Activated T-cell treated with anti-CD3 and anti-CD28 coated beads, Interleukin-2, amount 50 U/mL, for 72 hours (primary cell): ENCODE measurements at places on chromosomes 11 and 22.

GRCh38 chr11:111320728-111321568, 22.6 kb downstream of the POU2AF3 start:
- DNase-seq: no peak

GRCh38 chr11:8220261-8221045, 43.2 kb downstream of the LMO1 start:
- DNase-seq: no peak

DNA sequence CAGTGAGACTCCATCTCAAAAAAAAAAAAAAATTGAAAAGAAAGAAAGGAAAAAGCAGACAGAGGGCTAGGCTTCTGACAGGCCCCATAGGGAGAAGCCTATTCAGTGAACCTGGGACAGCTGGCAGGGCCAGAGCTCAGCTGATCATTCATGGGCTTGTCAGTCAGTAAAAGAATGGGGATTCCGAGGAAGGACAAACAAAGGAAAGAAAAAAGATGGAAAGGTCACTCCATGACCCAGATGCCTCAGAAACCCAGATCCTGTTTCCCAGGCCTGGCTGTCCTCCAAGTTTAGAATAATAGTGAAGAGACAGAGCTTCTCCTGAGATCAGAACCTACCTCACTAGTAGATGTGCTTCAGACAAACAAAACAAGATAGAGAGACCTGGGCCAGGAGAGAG, 34.3 kb upstream of the ASPHD2 start:
- DNase-seq: no peak

DNA sequence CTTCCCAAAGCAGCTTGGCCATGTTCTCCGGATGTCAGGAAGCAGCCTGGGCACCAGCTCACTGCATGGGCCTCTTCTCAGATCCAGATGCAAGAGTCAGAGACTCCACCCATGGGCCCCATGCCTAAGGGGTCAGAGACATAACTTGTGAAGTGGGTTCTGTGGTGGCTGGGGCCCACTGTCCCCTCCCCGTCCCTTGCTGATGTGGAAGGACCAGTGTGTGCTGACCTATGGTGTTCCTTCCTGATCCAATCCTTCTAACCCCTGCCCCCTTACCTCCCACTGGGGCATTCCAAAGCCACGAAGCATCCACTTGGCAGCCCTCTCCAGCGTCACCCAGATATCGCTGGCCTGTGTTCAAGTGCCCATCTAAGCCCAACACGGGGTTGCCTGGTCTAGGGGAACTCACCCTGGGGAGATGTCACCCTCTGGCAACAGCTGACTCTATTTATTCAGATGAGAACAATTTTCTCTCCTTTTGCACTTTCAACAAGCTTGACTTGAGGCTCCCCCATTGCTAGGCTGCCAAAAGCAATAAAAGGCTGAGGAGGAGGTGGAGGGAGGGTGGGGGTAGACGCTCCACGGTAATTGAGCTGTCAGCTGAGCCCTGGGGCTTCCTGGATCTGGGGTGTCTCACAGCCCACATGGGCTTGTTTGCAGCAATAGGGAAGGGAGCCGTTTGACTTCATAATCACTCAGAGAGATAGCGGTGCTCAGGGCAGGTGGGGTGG, 158.5 kb downstream of the ADAMTS15 start:
- DNase-seq: no peak

GRCh38 chr11:46976182-46976854, 39.8 kb downstream of the CSTPP1 start:
- no peak for DNase-seq

- DNase-seq: no peak
These were observed 94.6 kb downstream of the C11orf58 start for GRCh38 chr11:16833026-16833425.

DNA sequence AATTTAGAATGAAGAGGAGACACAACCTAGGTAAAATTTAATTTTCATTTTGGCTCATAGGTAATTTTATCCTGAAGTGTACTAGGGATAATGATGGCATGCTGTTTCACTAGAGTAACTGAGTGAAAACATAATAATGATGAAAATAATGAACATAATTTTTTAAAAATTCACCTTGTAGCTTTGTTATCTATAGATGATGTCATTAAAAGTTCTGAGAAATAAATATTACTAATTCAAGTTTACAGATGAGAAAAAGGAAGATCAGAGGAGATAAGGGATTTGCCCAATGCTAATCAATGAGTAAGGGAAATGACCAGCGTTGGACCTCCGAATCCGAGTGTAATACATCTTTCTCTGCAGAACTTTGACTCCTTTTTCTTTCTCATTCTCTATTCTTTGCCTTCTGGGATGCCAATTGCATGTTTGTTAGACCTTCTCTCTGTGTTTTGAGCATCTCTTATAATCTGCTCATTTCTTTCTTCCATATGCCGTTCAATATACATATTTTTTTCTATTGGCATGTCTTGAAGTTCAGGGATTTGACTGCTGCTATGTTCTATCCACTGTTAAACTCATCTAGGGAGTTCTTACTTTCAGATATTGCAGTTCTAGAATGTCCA, 186.5 kb downstream of the SNX19 start:
- no peak for DNase-seq

DNA sequence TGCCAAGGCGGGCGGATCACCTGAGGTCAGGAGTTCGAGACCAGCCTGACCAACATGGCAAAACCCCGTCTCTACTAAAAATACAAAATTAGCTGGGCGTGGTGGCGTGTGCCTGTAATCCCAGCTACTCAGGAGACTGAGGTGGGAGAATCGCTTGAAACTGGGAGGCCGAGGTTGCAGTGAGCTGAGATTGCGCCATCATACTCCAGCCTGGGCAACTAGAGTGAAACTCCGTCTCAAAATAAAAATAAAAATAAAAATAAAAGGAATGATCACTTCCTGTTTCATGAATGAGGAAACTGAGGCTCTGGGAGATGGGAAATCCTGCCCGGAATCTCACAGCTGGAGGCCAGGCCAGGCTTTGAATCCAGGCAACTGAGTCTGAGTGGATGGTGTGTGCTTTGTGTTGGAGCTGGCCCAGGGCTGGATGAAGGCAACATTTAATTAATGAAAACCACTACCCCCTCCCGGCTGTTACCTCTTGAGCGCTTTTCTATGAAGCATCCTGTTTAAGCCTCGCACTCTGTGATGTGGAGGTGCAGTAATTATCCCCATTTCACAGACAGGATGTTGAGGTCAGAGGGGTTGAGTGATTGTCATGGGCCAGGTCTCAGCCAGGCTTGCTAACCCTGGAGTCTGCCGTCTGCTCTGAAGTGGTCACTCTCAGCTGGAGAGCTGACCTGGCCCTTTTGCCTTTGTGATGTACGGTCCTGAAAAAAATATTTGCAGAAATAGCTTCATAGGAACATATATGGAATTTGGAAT, 27.8 kb downstream of the LRP5 start:
- peak; percentile 15 for DNase-seq

- no peak for DNase-seq
These were observed 35.1 kb upstream of the FJX1 start for GRCh38 chr11:35583126-35583525.

DNA sequence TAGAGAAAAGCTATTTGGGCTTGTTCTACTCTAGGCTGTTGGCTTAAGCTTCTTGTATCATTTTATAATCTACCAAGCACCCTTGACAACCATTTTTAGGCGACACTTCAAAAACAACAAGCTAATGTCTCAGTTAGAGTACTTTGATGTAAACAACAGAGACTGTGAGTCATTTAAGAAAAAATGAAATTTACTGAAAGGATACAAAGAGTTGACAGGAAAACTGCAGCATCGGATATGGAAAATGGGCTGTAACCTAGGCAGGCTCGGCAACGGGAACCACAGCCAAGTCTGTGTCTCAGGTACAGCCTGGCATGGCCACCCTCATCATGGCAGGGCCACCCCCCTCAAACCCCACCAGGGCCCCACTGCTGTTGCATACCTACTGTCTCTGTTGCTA, 4.4 kb upstream of the RNF169 start:
- DNase-seq: no peak

GRCh38 chr11:46309814-46310259, 32.4 kb downstream of the CREB3L1 start:
- DNase-seq: no peak

- no peak for DNase-seq
These were observed 21.8 kb downstream of the NAT10 start for GRCh38 chr11:34126959-34127848.

GRCh38 chr11:134584706-134585445, 172.8 kb upstream of the B3GAT1 start:
- no peak for DNase-seq

DNA sequence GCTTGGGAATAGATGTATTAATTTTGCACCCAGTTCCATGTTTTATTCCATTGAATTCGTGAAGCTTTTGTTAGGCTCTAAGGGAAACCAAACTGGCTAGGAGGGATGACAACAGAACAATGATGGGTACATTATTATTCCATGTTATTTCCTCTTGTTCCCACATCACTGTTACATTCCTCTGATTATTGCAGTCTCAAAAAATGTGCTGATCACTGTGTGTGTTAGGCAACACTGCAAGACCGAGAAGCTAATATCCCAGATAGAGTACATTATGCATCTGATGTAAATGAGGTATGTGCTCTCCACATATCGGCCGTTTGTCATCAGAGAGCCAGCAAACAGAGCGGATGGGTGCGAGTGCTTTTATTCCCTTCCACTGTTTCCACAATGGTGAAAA, 327.9 kb downstream of the SOX6 start:
- DNase-seq: no peak

- no peak for DNase-seq
These were observed 30.0 kb upstream of the WNT11 start for GRCh38 chr11:76236092-76236999.

DNA sequence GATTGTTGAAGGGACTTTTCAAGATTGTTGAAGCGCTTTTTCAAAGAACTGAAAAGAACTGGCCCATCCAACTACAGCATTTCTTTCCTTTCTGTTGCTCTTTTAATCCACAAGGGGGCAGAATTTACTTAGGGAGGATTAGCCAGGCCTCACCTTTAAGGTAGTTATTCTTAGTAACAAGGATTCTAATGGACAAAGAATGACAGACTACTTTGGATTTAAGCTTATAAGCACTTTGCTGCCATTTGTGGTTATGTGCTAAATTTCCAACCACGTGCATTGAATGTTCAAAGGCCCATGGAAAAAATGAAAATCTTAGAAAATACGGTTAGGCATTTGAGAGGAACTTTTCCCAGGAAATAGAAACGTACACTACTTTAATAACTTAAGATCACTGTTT, 49.5 kb upstream of the HSPA8 start:
- DNase-seq: no peak

GRCh38 chr11:110112457-110112856, 19.3 kb downstream of the ZC3H12C start:
- DNase-seq: no peak

- DNase-seq: no peak
These were observed 32.9 kb downstream of the OR52E1 start for GRCh38 chr11:5102246-5102645.

DNA sequence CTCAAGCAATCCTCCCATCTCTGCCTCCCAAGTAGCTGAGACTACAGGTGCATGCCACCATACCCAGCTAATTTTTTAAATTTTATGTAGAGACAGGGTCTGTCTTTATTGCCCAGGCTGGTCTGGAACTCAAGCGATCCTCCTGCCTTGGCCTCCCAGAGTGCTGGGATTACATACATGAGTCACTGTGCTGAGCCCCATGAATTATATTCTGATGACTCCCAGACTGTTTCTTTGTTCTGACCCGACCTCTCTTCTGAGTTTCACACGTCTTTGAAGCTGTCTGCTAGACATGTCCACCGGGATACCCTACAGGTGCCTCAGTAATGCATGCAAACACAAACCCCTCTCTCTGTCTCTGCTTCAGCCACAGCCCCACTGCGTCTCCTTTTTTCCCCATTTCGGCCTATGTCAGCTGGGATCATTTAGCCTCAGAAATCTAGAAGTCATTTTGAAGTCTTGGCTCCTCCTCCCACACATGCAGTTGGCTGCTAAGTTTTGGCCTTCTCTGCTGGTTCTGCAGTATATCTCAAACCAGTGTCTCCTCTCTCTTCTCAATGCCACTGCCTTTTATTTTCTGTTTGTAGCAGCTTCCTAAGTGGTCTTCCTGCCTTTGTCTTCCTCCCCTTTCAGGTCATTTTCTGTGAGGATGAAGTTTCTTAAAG, 4.8 kb downstream of the VPS26B start:
- no peak for DNase-seq

DNA sequence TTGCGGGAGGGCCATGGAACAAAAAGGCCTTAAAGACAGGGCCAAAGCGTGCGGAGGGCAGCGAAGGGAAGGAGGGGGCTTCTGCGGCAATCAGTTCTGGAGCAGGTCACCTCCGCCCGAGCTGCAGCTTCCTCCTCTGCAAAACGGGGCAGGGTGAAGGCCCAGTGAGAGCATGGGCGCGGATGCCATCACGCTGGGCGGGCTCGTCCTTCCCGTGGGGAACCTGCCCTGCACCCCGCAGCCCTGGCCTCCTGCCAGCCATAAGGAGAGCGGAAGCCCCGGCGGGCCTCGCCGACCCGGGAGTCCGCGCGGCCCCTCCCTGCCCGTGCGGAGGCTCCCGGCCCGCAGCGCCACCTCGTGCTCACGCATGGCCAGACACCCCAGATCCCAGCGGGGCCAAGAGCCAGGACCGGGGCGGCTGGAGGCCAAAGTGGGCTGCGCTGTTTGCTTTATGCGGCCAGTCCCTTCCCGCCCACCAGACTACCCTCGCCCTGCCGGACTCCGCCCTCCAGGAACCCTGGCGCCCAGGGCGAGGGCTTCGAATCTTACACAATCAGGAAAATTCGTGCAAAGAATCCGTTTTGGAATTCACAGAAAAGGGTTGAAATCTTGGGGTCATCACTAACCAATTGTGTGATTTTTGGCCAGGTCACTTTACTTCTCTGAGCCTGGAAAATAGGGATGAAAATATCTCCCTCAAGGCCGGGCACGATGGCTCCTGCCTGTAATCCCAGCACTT, 16.1 kb downstream of the TSKU start:
- peak; percentile 83 for DNase-seq

- DNase-seq: no peak
These were observed 13.5 kb downstream of the ARFGAP2 start for GRCh38 chr11:47163193-47163592.
